ENCODE measurements at places on chromosomes 3 and 15. TPM values are rescaled to one million over a fixed set of nuclear protein-coding genes. Genes with fewer than 3 reads are reported as not detected.
A peak's percentile ranks its signal among the peaks of the same experiment; 100 is the strongest.

DNA sequence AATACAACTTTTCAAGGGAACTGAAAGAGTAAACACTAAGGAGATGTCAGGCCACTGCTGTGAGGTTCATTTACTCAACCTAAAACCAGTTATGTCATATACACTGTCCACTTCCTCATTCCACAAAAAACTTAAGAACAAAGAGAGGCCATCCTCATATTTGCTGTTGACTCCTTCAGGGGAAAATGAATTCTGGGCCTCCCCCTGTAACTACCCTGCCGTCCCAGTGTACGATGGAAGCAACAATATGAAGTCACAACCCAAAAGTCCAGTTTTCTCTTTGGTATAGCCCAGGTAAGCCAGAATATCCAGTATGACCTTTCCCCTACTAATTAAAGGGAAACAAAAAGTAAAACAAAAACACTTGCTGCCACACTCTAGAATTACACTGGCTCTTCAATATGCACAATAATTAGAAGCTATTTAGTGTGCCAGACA is 16.2 kb downstream of the CEP152 start:
- DNase-seq = no peak

DNA sequence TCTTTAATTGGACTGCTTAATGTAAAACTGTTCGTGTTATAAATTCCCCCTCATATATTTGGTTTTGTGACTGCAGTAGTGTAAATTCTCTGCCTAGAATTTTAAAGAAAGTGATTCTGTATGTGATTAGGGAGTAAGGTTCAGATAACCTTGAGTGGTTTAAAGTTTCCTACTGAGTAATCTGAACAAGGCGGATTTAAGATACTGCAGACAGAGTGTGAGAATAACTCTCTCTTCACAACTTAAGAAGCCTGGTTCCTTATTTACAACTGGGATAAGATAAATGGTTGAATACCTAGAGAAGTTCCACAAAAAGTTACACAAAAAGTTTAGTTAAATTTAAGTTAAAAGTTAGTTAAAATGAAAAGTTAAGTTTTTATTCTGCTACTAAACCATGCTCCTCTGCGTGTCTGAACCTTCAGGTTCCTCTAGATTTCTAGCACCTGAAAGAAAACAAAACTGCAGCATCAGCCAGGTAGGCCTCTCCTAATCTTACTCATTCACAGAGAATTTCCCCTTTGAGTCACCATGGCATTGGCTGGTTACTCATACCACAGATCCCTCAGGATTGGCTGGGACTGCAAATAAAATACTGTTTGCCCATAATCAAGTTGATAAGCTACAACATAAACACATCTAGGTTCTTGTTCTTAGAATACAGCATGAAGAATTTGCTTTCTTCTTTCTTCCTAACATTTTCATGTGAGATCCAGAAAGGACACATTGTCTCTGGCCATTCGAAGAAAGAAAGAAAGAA is at the start of gene ARL14:
Gene ARL14 (plus strand): TSS at position 614 of the 757 bp plus-strand sequence. CDS start 187 bp downstream, outside the sequence.
- DNase-seq = peak; percentile 23

GRCh38 chr3:72977060-72977808 is 19.4 kb upstream of the PPP4R2 start:
- DNase-seq = no peak

DNA sequence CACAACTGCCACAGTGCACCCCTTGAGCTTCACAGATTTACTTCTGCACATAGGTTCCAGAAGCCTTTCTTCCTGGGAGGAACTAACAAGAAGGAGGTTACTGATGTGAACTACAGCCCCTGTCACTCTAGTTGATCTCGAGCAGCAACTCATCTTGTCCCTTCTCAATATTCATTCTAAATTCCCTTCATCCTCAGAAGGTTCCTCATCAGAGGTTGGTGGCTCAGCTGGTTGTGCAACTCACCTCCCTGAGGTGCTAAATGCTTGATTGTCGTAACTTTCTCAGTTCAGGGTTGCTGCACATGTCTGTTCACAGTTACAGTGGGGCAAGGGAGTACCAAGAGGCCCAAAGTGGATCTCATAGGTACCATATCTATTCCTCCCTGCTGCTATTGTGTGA is 5.7 kb upstream of the A4GNT start:
- DNase-seq = no peak

- no peak for DNase-seq
Observed at GRCh38 chr3:186844908-186845307, 2.4 kb downstream of the ADIPOQ start.

- DNase-seq = no peak
Observed at GRCh38 chr15:27201425-27201824, 230.4 kb downstream of the GABRG3 start.

GRCh38 chr3:133487920-133488540 is 85.5 kb upstream of the CDV3 start:
- peak; percentile 14 for DNase-seq

GRCh38 chr3:134367869-134368750 is 6.1 kb downstream of the AMOTL2 start:
- no peak for DNase-seq

GRCh38 chr3:32383136-32383711 is 8.4 kb upstream of the CMTM7 start:
- DNase-seq = no peak

- DNase-seq = no peak
Observed at GRCh38 chr3:146164971-146165769, 4.2 kb upstream of the PLOD2 start.

DNA sequence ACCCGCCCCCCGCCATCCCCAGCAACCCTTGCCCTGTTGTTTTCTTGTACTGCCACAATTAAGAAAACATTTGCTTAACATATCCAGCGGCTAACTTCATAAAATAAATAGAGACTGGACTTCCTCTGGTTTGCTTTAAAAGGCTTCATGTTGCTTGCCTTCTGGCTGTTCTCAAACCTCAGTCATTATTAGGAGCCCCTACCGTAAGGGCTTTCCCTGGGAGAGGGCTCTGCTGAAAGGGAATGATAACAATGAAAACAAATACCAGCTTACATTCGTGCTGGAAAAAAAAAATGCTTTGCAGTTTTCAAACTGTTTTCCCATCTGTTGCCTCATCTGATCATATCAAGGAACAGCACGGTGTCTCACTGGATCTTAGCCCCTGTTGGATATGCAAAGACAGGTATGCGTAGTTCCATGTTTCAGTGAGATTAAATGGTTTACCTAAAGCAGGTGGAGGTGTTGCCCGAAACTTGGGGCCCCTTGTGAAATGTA is 77.2 kb upstream of the VGLL4 start:
- no peak for DNase-seq

- DNase-seq = no peak
Observed at GRCh38 chr3:116084999-116085791, 360.1 kb downstream of the LSAMP start.

DNA sequence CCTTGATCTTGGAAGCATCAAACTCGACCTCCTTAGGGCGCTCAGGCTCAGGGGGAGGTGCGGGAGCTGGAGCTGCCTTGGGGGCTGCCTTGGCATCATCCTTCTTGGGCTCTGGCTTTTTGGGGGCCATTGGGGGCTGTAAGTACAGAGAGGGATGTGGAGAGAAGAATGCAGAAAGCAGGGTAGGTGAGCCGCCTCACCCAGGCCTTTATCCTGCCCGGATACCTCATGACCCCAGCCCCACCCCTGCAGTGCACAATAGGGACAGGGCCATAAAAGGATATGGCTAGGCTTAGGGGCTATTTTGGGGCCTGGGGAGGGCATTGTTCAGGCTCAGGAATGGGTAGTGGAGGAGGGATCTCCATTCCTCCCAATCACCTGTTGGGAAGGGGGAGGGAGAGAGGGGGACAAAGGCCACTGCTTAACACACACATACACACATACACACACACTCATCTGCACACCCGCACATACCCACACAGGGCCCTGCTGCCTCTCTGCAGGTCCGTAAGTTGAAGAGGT is at the start of gene MYL3:
Gene MYL3 (minus strand): TSS at position 184 of the 522 bp plus-strand sequence. CDS start 54 bp downstream, at position 130.
- no peak for DNase-seq

- DNase-seq = no peak
Observed at GRCh38 chr3:160245261-160245800, 20.1 kb downstream of the C3orf80 start.

- no peak for DNase-seq
Observed at GRCh38 chr15:22978691-22979237, 1.4 kb downstream of the CYFIP1 start.

GRCh38 chr3:140093742-140094141 is 158.8 kb downstream of the CLSTN2 start:
- DNase-seq = no peak

SELENOT gene
- 141 TPM for total RNA-seq

BMF gene
- total RNA-seq = 4.1 TPM

MYO5C gene
- total RNA-seq = 13.0 TPM

LIPH gene
- 0.13 TPM for total RNA-seq

MELTF gene
- total RNA-seq = 1.9 TPM

FRMD5 gene
- 1.5 TPM for total RNA-seq

BCHE gene
- total RNA-seq = 15.4 TPM

CCDC191 gene
- 1.1 TPM for total RNA-seq

QTRT2 gene
- 22.5 TPM for total RNA-seq

ACAN gene
- 0.13 TPM for total RNA-seq
